Body of pancreas (tissue), 4 donors: ENCODE measurements at places on chromosomes 16 and 17. TPM values are rescaled to one million over a fixed set of nuclear protein-coding genes. Genes with fewer than 3 reads are reported as not detected.
A peak's percentile ranks its signal among the peaks of the same experiment; 100 is the strongest.

GAST gene
- not detected for total RNA-seq

GNG13 gene
- not detected for total RNA-seq

RHBDL1 gene
- total RNA-seq = 1.8 TPM

VASN gene
- 14.3 TPM for total RNA-seq

DNA sequence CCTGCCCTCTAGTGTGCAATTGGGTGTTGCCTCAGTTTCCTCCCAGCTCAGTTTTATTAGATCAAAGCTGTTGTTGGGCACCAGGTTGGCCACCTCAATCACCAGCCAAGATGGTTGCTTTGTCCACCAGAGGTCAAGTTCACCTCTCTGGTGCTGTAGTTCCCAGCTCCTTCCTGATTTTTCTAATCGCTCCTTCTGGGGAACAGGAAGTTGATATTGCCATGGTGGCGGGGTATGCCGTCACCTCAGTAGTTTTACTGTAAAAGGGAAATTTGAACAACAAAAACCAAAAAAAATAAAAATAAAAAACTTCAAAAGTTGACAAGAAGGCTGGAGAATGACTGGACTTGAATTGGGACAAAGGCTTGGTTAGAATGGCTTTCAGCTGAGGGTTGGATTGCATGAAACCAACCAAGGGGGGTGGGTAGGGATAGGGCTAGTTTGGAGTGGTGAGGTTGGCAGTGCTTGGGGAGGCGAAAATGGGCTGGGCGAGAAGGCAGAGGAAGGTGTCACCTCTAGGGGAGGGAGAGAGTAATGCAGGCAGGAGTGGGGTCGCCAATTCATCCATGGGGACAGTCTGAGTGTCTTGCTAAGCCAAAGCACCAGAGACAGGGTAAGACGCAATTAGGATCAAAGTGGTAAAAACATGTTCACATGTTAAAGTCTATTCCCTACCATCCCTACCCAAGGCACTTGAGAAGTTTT, 6.2 kb downstream of the EFNB3 start:
- no peak overlapping the region for H3K4me3 ChIP-seq
- no peak for DNase-seq
- H3K36me3 ChIP-seq = no peaks in the 10 kb centered on the region
- peaks cover 10% of the 10 kb centered on the region for H3K27me3 ChIP-seq
- H3K27ac ChIP-seq = no peak overlapping the region
- H3K4me1 ChIP-seq = peaks cover 2% of the 10 kb centered on the region

DNA sequence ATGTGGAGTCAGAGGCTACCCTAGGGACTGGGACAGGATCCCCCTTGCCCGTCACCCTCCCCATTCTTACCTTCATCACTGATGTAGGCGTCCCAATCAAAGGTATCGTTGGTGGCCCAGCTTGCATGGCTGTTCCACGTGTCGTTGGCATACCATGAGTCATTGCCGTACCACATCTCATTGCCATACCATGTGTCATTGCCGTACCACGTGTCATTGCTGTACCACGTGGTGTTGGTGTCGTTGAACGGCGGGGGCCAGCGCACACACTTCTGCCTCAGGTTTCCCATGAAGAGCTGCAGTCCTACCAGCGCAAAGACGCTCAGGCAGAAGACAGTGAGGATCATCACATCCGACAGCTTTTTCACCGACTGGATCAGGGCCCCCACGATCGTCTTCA, 4.8 kb downstream of the SCN4A start:
- no peaks in the 10 kb centered on the region for H3K4me1 ChIP-seq
- H3K27ac ChIP-seq = no peak overlapping the region
- H3K36me3 ChIP-seq = no peaks in the 10 kb centered on the region
- H3K27me3 ChIP-seq = no peaks in the 10 kb centered on the region
- no peak for DNase-seq

DNA sequence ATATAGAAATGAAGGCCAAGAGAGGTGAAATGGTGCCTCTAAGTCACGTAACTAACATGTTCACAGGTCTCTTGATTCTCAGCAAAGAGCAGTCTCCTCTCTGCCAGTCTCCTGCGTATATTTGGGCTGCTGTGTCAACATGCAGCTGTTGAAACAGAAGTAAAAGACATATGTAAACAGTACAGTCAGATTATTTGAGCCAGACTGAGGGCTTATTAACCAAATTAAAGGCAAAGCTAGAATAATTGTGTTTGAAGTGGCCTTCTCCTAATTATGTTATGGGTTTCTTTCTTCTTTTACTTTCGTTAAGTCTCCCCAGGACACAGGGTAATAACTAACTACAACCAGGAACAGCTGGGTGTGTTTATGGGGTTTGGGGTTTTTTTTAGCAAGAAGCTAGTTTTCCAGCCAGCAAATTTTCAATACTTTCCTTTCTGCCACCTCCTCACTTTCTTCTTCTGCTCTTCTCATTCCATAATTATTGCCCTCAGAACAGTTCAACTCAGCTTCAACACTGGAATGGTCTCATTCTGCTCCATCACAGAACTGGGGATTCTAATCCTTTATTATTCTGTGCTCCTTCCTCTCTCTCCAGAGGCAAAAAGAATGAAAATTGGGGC, 18.4 kb downstream of the G6PC1 start:
- H3K36me3 ChIP-seq = no peaks in the 10 kb centered on the region
- DNase-seq = peak; percentile 74
- H3K27ac ChIP-seq = peak overlapping the region; percentile 68
- peaks cover 53% of the 10 kb centered on the region for H3K4me1 ChIP-seq
- H3K4me3 ChIP-seq = no peak overlapping the region

DNA sequence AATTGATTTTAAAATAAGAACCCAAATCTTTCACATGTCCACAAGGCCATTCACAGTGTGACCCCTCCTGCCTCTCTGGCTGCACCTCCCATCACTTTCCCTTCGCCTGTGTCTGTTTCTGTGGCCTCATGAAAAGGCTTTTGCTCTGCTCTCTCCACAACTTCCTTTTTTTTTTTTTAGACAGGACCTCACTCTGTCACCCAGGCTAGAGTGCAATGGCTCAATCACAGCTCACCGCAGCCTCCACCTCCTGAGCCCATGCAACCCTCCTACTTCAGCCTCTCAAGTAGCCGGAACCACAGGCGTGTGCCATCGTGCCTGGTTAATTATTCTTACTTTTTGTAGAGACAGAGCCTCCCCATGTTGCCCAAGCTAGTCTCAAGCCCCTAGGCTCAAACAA, 197.1 kb downstream of the ABCC12 start:
- DNase-seq = no peak
- no peak overlapping the region for H3K27ac ChIP-seq
- H3K36me3 ChIP-seq = no peaks in the 10 kb centered on the region

DNA sequence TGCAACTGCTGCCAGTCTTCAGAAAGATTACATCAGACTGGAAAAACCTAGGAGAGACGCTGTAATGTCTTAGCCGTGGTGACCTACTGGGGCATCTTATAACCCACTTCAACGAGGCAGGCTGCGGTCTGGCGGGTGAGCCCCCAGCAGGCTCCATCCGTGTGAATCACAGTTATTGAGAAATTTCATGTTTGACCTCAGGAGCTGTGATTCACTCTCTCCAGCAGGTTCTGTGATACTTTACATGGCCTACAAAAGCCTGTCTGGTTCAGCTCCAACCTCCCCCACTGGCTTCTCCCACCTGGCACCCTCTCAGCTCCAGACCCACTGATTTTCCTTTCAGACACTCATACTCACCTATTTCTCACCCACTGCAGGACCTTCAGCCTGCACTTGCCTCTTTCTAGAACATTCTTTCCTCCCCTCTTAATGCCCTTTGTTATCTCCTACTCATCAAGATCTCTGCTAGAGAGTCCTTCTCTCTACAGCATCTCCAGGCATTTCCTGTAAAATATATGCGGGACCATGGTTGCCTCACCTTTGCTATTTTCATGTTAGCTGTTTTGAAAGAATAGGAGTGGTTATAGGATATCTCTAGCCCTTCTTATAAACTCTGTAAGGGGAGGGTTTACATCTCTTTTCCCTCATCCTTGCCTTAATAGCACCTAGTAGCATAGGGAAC, 227.9 kb downstream of the MAF start:
- DNase-seq = no peak
- H3K27me3 ChIP-seq = no peaks in the 10 kb centered on the region
- H3K4me3 ChIP-seq = no peak overlapping the region
- H3K4me1 ChIP-seq = no peaks in the 10 kb centered on the region
- H3K27ac ChIP-seq = no peak overlapping the region
- no peaks in the 10 kb centered on the region for H3K36me3 ChIP-seq

DNA sequence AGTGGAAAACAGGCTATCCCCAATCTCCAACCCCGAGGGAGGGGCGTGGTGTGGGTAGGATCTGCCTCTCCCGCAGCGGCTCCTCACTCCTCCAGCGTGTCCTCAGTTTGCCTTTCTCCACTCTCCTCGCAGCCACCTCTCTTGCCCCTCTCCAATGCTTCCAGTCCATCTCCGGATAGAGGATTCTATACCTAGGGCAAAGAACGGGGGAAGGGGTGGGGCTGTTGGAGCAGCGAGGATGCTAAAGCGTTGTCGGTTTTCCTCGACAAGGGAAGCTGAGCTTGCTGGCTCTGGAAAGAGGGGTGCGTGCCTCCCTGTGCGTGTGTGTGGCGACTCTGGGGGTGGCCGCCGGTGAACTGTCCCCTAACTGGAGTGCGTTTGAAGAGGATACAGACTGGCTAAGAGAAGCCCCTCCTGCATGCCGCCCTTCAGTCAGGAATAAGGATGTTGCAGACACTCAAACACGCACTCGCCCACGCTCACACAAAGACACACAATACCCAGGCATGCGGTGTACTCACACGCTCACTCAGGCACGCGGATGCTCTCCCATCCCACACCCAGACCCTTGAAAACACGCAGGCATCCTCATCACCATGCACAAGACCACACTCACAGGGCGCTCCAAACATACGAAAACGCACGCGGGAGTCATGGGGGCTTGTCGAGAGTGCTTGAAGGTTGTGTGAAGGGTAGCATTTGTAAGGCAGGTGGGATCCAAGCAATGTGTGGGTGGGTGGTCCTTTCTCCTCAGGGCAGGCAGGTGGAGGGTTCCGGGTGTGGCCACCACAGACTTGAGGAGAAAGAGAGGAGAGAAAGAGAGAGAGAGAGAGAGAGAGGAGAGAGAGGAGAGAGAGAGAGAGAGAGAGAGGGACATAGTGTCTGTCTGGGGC, 655 bp upstream of the GPR139 start:
- peaks cover 9% of the 10 kb centered on the region for H3K4me1 ChIP-seq
- no peaks in the 10 kb centered on the region for H3K27me3 ChIP-seq
- no peaks in the 10 kb centered on the region for H3K36me3 ChIP-seq
- no peak for DNase-seq
